ENCODE measurements at places on chromosomes 2 and 18.

- DNase-seq, result no peak
These were observed 437.4 kb upstream of the CDH19 start for GRCh38 chr18:67041334-67041733.

- no peak for DNase-seq
These were observed 92.3 kb downstream of the MGAT5 start for GRCh38 chr2:134346141-134346540.

DNA sequence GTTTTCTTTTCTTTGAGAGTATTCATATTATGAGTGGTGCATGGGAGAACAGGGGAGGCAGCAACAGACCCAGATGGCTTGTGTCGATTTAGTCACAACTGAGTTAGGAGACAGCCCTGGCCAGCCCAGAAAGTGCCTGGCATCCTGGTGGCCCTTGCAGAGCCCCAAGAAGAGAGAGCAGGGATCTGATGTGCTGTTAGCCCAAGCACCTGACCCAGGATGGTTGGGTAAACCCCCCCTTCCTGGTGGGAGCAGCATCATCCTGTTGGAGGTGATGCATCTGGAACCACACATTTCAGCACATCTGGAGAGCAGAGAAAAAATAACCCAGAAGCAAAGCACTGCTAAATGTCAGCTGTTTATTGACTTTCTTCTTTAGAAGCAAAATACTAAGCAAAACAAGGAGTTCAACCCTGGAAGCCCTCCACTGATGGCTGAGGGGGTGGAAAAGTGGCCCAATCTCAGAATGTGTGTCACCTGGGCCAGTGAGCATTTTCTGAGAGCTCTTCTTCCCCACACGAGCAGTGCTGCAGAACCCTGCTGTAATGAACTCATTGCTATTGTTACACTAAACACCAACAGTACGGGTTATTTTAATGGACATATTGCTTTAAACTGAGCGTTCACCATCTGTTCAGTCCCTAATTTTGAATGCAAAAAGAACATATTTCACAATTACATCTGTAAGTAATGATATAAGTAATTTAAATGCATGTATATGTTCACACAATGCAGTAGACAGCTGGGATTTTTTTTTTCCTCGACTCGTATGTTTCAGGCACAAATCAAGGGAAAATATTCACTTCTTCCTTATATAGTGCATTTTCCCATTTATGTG is 100.6 kb upstream of the SMIM21 start:
- DNase-seq, result no peak

- no peak for DNase-seq
These were observed 59.4 kb upstream of the TMEM17 start for GRCh38 chr2:62565309-62565908.

GRCh38 chr18:32264401-32264800 is 74.6 kb downstream of the MEP1B start:
- DNase-seq, result no peak

DNA sequence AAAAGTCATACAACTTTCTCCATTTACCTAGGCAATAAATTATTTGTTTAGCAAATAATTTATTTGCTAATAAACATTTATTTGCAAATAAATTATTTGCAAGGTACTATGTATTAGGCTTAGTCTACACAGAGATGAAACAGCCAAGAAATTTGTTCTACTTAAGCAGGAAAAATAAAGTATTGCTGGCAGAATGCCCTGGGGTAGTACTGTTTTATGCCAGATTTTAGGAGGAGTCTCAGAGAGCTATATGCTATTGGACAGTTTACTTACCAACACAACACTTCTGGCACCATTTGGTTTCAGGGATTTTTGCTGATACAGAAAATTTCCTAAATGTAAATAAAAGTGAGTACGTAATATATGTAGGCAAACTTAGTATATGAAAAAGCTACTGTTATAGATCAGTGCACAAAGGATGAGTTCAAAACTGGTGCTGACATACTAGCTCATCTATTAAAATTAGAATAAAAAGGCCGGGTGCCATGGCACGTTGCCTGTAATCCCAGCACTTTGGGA is 23.2 kb upstream of the CDKL4 start:
- no peak for DNase-seq

DNA sequence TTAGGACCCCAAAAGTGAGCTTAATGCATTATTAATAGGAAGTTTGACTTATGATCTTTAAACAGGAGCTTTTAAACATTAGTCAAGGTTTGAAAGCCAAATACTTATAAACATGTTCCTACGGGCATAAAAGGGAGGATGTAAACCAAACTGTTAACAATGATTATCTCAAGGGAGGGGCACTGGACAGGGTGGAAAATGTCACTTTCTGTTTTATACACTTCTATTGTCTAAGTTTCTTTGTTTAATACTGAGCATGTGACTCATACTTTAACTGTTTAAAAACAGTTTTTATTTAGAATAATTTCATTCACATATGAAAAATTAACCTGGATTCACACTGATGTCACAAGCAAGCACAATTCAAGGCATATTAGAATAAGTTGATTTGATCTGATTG is 18.3 kb upstream of the ITGA6 start:
- no peak for DNase-seq

GRCh38 chr2:81276595-81276994 is 972.0 kb upstream of the LRRTM1 start:
- DNase-seq, result no peak

- no peak for DNase-seq
These were observed 18.0 kb downstream of the DNMT3A start for GRCh38 chr2:25323610-25324189.

DNA sequence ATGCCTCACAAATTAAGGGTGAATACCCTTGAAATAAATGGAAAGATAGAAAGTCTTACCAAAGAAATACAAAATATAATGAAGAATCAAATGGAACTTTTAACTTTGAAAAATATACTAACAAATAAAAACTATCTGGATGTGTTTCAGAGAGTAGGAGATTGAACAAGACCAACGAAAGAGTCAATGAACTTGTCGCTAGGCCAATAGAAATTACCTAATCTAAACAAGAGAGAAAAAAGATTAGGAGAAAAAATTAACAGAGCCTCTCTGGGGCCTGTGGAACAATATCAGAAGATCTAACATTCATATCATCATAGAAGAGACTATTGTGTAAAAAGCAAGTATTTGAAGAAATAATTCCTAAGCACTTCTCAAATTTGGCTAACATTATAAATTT is 11.1 kb downstream of the FRZB start:
- no peak for DNase-seq

DNA sequence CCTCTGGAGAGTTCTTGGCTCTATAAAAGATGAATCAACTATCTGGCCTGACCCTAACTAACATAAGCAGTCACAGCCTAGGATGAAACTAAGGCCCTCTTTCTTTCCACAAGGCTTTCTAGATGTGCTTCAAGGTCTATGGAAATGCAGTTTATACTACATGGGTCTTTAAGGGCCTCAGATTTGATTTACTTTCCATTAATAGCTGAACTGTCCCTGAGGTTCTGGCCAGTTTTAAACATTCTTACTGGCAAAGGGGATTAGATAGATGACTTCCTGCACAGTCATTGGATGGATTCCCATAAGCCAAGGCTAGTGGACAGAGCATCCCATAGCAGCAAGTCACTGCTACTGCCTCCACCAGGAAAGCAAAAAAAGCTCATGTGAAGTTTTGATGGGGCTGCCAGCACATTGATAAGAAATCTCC is 38.1 kb upstream of the LCLAT1 start:
- DNase-seq, result no peak

DNA sequence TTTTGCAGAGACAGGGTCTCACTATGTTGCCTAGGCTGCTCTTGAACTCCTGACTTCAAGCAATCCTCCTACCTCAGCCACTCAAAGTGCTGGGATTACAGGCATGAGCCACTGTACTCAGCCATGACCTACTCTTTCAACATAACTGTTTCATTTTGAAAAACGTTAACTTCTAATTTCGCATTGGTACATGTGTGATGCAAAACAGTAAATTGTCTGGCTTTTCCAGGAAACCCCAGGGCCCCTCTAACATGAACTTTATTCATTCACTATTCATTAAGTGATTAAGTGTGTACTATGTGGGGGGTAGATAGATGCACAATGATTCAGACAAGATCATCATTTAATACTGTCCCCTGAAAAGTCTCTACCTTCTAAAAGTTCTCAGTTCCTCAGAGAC is 364.9 kb downstream of the SS18 start:
- DNase-seq, result no peak

- no peak for DNase-seq
These were observed 15.1 kb downstream of the PHOSPHO2 start for GRCh38 chr2:169709331-169709730.

DNA sequence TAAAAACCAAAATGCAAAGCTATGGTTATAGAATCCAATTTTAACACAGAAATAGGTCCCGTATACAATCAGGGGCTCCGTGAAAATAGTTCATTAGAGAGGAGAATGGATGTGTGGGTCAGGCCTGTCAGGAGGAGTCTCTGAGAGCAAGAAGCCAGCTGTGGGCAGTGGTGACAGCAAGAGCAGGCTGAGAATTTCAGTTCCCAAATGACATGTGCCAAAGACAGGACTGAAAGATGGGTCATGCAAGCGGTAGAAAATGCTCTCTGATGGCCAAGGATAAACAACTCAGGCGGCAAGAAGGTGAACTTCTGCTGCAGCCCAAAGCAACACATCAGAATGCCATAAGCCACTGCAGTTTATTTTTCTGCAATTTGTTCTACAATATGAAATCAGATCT is 100.4 kb downstream of the CCDC141 start:
- no peak for DNase-seq

DNA sequence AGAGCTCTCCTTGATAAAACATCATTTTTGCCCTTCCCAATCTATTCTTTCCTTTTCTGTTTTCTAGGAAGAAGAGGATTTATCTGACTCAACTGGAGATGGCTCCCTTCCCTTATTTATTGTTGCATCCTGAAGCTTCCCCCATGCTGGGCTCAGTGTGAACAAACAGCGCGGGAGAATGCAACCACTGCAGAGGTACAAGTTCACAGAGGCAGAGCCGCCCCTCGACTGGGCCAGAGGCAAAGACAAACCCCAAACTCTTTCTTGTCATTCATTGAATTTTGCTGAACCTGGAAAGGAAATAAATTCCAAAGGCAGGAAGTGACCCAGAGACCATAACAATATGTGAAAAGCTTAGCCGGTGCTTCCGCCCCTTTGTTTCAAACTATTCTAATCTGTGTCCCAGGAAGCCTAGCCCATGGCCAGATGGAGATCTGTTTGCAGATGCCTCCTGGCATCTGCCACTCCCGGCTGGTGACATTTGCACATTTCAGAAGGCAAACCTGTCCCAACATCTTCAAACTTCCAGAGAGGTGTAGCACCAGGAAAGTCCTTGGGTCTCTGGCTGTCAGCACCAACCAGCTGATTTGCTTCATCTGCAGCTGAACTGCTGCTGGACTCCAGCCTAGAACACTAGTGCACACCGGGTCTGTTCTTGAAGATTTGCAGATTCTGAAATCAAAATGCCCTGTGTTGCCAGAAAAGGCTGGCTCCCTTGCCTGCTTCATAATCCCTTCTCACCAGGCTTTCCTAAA is 79.4 kb upstream of the MAP4K3 start:
- no peak for DNase-seq

DNA sequence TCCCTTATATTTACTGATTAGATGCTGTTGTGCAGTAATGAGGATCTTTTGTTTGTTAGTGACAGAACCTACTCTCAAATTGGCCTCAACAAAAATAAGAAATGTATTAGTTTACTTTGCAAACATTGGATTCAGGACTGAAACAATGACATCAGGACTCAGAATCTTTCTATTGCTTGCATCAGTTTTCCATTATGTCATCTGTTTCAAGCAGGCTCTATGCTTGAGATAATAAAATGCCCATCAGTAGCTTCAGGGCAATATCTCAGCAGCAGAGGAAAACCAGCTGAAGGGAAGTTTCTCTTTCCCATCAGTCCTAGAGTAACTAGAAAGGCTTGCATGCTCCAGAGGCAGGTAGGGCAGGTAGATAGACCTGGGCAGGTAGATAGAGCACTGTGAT is 375.5 kb upstream of the SLC8A1 start:
- DNase-seq, result no peak

GRCh38 chr2:98454500-98455235 is 10.0 kb downstream of the INPP4A start:
- DNase-seq, result peak; percentile 36

DNA sequence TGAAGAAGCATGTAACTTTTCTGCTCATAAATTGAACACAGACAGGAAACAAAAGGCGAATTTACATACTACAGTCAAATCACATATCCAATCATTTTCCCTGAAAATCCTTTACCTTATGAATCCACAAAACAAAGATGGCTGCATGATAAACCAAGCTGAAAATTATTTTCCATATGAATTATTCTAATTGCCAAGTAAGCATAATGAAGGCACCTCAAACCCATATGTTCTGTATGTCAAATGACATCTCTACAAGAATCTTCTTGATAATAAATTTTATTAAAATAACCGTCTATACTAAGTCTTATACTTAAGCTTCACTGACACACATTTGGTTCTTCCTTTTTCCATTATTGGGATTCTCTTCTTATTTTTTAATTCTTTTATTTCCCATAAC is 1242.6 kb downstream of the CNTNAP5 start:
- DNase-seq, result no peak

DNA sequence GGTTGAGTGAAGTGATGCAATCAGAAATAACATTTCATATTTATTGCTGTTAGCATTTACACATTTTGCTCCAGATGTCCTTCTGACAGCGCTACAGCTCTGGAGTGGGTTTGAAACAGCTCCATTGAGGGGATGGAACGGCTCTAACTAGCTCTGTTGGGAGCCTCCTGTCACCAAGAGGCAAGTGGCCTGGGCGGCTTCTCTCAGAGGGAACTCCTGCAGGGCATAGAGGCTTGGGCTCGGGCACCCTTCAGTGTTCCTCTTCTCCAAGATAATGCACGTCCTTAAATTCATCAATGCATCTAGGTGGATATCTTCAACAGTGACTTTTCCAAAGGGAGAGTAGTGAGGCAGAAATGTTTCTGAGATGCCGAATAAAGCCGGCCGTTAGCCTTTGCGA is 122.5 kb downstream of the CNTNAP5 start:
- no peak for DNase-seq

DNA sequence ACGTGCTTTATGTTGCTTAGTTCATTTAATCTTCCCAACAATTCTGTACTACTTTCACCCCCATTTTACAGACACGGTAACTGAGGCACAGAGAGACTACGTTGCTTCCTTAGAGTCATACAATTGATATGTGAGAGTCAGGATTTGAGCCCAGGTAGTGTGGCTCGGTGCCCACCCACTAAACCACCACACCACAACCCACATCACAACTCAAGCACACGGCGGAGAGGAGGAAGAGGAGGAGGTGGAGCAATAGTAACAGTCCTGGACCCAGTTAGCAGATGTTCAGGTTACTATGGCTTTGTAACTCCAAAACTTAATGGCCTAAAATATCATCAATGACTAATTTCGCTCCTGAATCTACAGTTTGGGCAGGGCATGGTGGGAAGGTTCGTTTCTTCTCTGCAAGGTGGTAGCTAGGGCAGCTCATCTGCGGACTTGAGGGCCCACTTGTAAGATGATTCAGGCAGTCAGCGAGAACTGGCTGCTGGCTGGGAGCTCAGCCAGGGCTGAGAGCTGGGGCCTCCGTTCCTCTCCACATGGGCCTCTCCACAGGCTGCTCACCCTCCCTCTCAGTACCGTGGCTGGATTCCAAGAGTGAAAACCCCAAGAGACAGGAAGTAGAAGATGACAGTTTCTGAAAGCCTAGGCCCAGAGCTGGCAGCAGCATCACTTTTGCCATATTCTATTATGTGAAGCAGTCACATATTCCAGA is 167.1 kb downstream of the ZFP36L2 start:
- DNase-seq, result no peak
